Left lung (tissue), 14 donors: ENCODE measurements at places on chromosomes 7 and 10. TPM values are rescaled to one million over a fixed set of nuclear protein-coding genes. Genes with fewer than 3 reads are reported as not detected.

DNA sequence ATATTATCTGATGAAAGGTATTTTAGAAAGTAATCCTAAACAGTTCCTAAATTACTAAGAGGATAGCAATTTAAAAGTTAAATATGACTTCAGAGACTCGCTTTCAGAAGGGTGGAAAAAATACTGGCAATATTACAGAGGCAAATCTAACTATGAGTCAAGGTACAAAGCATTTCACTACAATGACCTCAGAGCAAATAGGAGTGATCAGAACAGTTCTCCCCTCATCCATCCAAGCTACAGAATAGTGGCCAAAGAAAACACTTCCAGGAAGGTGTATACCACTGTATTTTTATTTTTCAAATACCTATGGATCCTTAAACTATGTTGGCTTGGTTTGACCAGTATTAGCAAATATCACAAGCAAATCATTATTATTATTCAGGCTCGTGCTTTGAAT lies 112.8 kb upstream of the ODAD2 start:
- no peaks in the 10 kb centered on the region for H3K27me3 ChIP-seq
- H3K27ac ChIP-seq = no peak overlapping the region
- H3K4me1 ChIP-seq = no peaks in the 10 kb centered on the region
- DNase-seq = no peak
- H3K4me3 ChIP-seq = no peak overlapping the region

GRCh38 chr10:45437587-45438465 lies 63.8 kb downstream of the ALOX5 start:
- H3K36me3 ChIP-seq = peaks cover 52% of the 10 kb centered on the region
- H3K27ac ChIP-seq = no peak overlapping the region
- H3K4me3 ChIP-seq = no peak overlapping the region
- no peak for DNase-seq
- no peaks in the 10 kb centered on the region for H3K4me1 ChIP-seq

DNA sequence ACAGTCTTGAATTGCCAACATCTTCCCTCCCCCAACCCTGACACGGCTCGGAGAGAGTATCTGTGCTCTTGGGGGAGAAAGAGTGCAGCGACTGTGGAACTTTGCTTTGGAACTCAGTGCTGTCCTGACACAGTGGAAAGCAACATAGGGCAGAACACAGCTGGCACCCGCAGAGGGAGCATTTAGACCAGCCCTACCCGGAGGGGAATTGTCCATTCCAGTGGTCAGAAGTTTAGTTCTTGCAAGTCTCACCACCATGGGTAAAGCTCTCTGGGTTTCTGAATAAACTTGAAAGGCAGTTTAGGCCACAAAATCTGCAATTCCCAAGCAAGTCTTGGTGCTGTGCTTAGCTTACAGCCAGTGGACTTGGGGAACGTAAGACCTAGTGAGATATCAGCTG lies 34.9 kb downstream of the TFEC start:
- no peaks in the 10 kb centered on the region for H3K4me1 ChIP-seq
- H3K27me3 ChIP-seq = no peaks in the 10 kb centered on the region
- H3K27ac ChIP-seq = no peak overlapping the region
- no peaks in the 10 kb centered on the region for H3K36me3 ChIP-seq

GRCh38 chr7:16187131-16187530 lies 234.2 kb downstream of the CRPPA start:
- H3K4me1 ChIP-seq = no peaks in the 10 kb centered on the region
- H3K4me3 ChIP-seq = no peak overlapping the region
- no peak overlapping the region for H3K27ac ChIP-seq

- no peak overlapping the region for H3K4me3 ChIP-seq
- H3K27me3 ChIP-seq = no peaks in the 10 kb centered on the region
- H3K36me3 ChIP-seq = no peaks in the 10 kb centered on the region
- DNase-seq = no peak
- H3K4me1 ChIP-seq = no peaks in the 10 kb centered on the region
- H3K27ac ChIP-seq = no peak overlapping the region
Observed at GRCh38 chr7:79495544-79496272, 42.2 kb upstream of the MAGI2 start.

DNA sequence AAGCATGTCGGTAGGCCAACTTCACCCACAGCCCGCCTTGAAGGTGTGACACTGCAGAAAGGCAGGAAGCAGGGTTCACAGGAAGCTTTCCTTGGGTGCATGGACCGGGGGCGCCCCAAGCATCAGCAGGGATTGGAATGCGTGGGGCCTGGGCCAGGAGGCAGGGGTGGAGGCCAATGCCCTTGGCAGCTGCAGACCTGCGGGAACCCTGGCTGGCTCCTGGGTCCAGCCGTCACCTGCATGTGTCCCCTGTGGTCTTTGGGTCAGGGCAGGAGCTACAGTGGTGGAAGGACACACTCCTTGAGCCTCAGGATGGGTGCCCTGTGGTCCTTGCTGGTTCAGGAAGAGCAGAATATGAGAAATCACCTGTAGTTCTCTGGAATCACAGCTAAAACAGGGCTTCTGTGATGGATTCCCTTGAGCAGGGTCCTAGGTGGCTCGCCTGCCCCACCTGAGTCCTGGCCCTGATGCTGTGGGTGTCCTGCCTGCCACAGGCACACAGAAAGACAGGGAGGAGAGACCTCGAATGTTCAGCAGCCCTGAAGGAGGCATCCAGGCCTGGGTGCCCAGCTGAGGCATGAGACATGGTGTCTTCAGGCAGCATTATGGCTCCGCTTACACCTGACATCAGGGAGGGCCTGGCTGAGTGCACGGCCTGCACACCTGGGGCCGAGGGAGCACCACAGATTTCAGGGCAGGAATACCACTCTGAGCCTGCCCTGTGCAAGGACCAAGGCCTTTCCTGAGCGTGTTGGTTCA lies 15.1 kb downstream of the ANTXRL start:
- no peak overlapping the region for H3K4me3 ChIP-seq
- H3K27ac ChIP-seq = no peak overlapping the region
- DNase-seq = no peak

- no peaks in the 10 kb centered on the region for H3K4me1 ChIP-seq
- H3K27me3 ChIP-seq = no peaks in the 10 kb centered on the region
- H3K4me3 ChIP-seq = no peak overlapping the region
- DNase-seq = no peak
- H3K36me3 ChIP-seq = no peaks in the 10 kb centered on the region
Observed at GRCh38 chr7:93442478-93443224, 131.9 kb downstream of the CALCR start.

DNA sequence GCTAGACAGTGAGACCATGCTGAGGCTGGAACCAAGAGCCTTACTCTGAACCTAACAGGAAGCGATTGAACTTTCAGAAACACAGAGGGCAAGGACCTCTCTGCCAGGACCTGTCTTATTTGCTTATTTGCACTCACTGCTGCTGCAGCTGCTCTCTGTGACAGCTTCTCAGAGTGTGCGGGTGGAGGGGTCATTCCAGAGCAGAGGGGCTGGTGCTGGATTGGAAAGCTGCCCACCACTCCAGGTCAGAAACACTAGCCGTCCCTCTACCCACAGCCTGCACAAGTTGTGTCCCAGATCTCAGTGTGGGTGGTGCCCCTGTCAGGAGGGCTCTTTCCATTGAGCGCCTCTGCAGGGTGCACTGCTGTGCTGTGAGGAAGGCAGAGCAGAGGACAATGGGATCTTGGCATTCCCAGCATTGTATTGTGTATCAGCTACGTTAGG lies 126.2 kb downstream of the CCNY start:
- peaks cover 17% of the 10 kb centered on the region for H3K4me1 ChIP-seq
- no peak overlapping the region for H3K4me3 ChIP-seq
- no peaks in the 10 kb centered on the region for H3K27me3 ChIP-seq
- DNase-seq = no peak
- H3K27ac ChIP-seq = no peak overlapping the region
- no peaks in the 10 kb centered on the region for H3K36me3 ChIP-seq

DNA sequence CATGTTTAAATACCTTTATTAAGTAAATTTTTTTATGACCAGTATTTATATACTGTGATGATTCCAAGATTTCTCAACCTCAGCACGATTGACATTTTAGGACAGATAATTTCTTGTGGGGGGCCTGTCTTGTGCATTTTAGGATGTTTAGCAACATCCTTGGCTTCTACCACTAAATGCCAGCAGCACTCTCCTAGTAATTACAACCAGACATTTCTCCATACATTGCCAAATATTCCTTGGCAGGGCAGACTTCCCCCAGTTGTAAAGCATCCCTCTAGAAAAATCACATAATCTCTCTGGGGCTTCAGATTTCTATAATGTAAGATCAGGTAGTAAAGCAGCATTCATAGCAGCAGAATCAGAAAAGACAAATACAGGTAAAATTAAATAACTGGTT lies 7.8 kb upstream of the LIPM start:
- H3K4me1 ChIP-seq = no peaks in the 10 kb centered on the region
- no peaks in the 10 kb centered on the region for H3K36me3 ChIP-seq
- no peak overlapping the region for H3K4me3 ChIP-seq

GRCh38 chr7:155277385-155277994 lies 20.2 kb upstream of the INSIG1 start:
- H3K27me3 ChIP-seq = peaks cover 41% of the 10 kb centered on the region
- no peaks in the 10 kb centered on the region for H3K36me3 ChIP-seq
- no peak overlapping the region for H3K27ac ChIP-seq
- H3K4me3 ChIP-seq = no peak overlapping the region
- H3K4me1 ChIP-seq = no peaks in the 10 kb centered on the region

GRCh38 chr7:157584420-157584819 lies 247.6 kb downstream of the DNAJB6 start:
- no peak overlapping the region for H3K4me3 ChIP-seq
- no peak for DNase-seq
- no peak overlapping the region for H3K27ac ChIP-seq
- no peaks in the 10 kb centered on the region for H3K4me1 ChIP-seq
- no peaks in the 10 kb centered on the region for H3K36me3 ChIP-seq

- H3K27me3 ChIP-seq = peaks cover 82% of the 10 kb centered on the region
- no peak overlapping the region for H3K27ac ChIP-seq
- DNase-seq = no peak
- H3K4me1 ChIP-seq = no peaks in the 10 kb centered on the region
- no peaks in the 10 kb centered on the region for H3K36me3 ChIP-seq
- H3K4me3 ChIP-seq = no peak overlapping the region
Observed at GRCh38 chr7:1647961-1648672, 22.0 kb upstream of the ELFN1 start.

- H3K36me3 ChIP-seq = no peaks in the 10 kb centered on the region
- no peak overlapping the region for H3K4me3 ChIP-seq
- H3K4me1 ChIP-seq = no peaks in the 10 kb centered on the region
Observed at GRCh38 chr7:132751244-132751647, 175.0 kb upstream of the PLXNA4 start.

- H3K36me3 ChIP-seq = no peaks in the 10 kb centered on the region
- DNase-seq = peak; percentile 70
- no peak overlapping the region for H3K27ac ChIP-seq
- H3K4me1 ChIP-seq = no peaks in the 10 kb centered on the region
- H3K27me3 ChIP-seq = no peaks in the 10 kb centered on the region
Observed at GRCh38 chr10:30827531-30828120, 198.1 kb upstream of the LYZL2 start.

GRCh38 chr10:18687706-18688105 lies 28.5 kb downstream of the ARL5B start:
- no peak overlapping the region for H3K27ac ChIP-seq
- no peak overlapping the region for H3K4me3 ChIP-seq
- H3K36me3 ChIP-seq = no peaks in the 10 kb centered on the region

DNA sequence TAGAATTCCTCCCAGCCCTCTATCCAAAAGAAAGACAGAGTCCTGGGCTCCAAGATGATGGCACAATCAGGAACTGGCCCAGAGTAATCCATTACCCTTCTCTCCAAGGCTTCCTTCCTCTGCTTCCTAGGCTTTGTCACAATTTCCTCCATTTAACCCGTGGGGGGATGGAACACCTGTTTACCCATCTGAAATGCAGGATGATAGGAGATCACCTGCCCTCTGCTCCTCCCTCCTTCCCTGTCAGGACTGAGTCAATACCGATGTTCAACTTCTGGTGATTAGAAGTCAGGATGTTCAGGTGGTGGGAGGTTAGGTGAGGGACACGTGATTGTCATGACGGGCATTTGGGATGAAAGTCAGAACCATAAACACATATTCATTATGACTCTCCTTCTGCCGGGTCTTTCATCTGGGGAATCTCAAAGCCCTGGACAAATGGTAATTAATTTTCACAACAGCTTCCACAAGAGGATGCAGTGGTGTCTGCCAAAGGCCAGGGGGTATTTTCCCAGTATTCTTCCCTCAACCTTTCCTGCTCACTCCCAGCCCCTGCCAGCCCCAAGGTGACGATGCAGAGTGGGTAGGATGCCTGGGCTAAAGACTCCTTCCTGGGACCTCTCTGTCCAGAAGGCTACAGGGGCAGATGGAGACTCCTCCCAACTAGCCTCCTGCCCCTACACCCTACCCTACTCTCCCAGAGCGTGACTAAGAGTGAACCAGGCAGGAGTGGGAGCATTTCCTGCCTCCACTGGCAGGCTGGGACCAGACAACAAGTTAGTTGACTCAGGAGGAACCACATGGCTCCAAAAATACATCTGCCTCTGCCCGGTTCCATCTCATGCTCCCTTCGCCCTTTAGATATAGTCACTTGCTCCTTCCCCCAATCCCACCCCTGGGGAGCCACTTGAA lies 27.9 kb downstream of the DUSP5 start:
- H3K4me3 ChIP-seq = no peak overlapping the region
- no peak overlapping the region for H3K27ac ChIP-seq
- no peaks in the 10 kb centered on the region for H3K27me3 ChIP-seq
- H3K36me3 ChIP-seq = no peaks in the 10 kb centered on the region
- no peak for DNase-seq
- H3K4me1 ChIP-seq = peaks cover 6% of the 10 kb centered on the region

GRCh38 chr7:23491502-23491901 lies 21.2 kb upstream of the IGF2BP3 start:
- no peak overlapping the region for H3K27ac ChIP-seq
- no peak overlapping the region for H3K4me3 ChIP-seq
- H3K4me1 ChIP-seq = no peaks in the 10 kb centered on the region
- no peak for DNase-seq
- no peaks in the 10 kb centered on the region for H3K36me3 ChIP-seq

DNA sequence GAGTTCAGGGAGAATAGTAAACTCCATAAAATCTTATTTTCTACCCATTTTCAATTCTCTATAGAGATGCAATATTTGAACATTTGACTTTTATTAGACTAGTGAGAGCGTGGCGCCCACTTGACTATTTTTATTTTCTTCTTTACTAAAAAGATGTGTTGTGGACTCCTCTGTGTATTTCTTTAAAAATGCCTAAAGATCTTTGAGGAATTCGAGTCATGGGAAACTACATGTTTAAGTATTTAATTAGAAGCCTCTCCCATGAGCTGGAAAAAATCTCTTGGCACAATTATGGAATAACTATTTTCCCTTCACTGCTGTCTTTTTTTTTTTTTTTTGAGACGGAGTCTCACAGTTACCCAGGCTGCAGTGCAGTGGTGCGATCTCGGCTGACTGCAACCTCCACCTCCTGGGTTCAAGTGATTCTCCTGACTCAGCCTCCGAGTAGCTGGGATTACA lies 124.2 kb downstream of the ARHGAP12 start:
- H3K4me3 ChIP-seq = no peak overlapping the region
- no peak overlapping the region for H3K27ac ChIP-seq
- no peaks in the 10 kb centered on the region for H3K27me3 ChIP-seq
- no peaks in the 10 kb centered on the region for H3K36me3 ChIP-seq

GRCh38 chr7:10034843-10035556 lies 938.7 kb upstream of the PHF14 start:
- no peaks in the 10 kb centered on the region for H3K36me3 ChIP-seq
- no peaks in the 10 kb centered on the region for H3K4me1 ChIP-seq
- no peak for DNase-seq
- H3K4me3 ChIP-seq = no peak overlapping the region
- no peaks in the 10 kb centered on the region for H3K27me3 ChIP-seq

PLEKHS1 gene
- total RNA-seq = 4.7 TPM

GPR15LG gene
- total RNA-seq = not detected

FOXI2 gene
- not detected for total RNA-seq
